Lung microvascular endothelial cell (primary cell): ENCODE measurements at places on chromosomes 4 and X. TPM values are rescaled to one million over a fixed set of nuclear protein-coding genes. Genes with fewer than 3 reads are reported as not detected.

EMCN gene
- 34.1 and 41.8 TPM in 2 replicates for total RNA-seq

CAPN6 gene
- not detected in 2 replicates for total RNA-seq

UNC5C gene
- total RNA-seq: under 0.01 TPM in 2 replicates

ODAM gene
- total RNA-seq: not detected in 2 replicates

LAP3 gene
- 117 and 174 TPM in 2 replicates for total RNA-seq

NAA11 gene
- not detected in 2 replicates for total RNA-seq

TCP11X2 gene
- total RNA-seq: not detected in 2 replicates

TCEAL9 gene
- 64.1 and 83.7 TPM in 2 replicates for total RNA-seq

RTL5 gene
- 0.22 and 0.60 TPM in 2 replicates for total RNA-seq

COX7B2 gene
- total RNA-seq: not detected in 2 replicates

DRD5 gene
- not detected in 2 replicates for total RNA-seq

CAMK2D gene
- total RNA-seq: 32.5 and 38.1 TPM in 2 replicates

MMRN1 gene
- 1,427 and 4,891 TPM in 2 replicates for total RNA-seq

CLGN gene
- under 0.01 TPM in 2 replicates for total RNA-seq

VEGFD gene
- total RNA-seq: 0.20 and 0.22 TPM in 2 replicates

SGCB gene
- 8.7 and 9.2 TPM in 2 replicates for total RNA-seq

GPC3 gene
- total RNA-seq: not detected in 2 replicates

RTL9 gene
- not detected in 2 replicates for total RNA-seq

CENPVL2 gene
- total RNA-seq: not detected in 2 replicates

PLAC8 gene
- total RNA-seq: 0.20 and 0.22 TPM in 2 replicates

SOWAHB gene
- total RNA-seq: not detected in 2 replicates

ZFP42 gene
- total RNA-seq: under 0.01 TPM in 1 of 2 replicates, not detected in the other

TECRL gene
- total RNA-seq: not detected in 2 replicates

CXCL3 gene
- 0.22 and 0.79 TPM in 2 replicates for total RNA-seq

FRAS1 gene
- 0.20 and 0.65 TPM in 2 replicates for total RNA-seq

CCNA2 gene
- 7.3 and 27.7 TPM in 2 replicates for total RNA-seq

CT45A10 gene
- total RNA-seq: not detected in 2 replicates

GYPA gene
- total RNA-seq: not detected in 2 replicates

FAM133A gene
- total RNA-seq: not detected in 2 replicates

TEX13B gene
- total RNA-seq: not detected in 2 replicates

SCML1 gene
- 4.1 and 5.2 TPM in 2 replicates for total RNA-seq

PDLIM5 gene
- 68.9 and 70.8 TPM in 2 replicates for total RNA-seq

PCDH18 gene
- under 0.01 and 0.22 TPM in 2 replicates for total RNA-seq

TRIM60 gene
- total RNA-seq: not detected in 2 replicates

COL4A6 gene
- total RNA-seq: 0.20 and 2.4 TPM in 2 replicates

ARAP2 gene
- total RNA-seq: under 0.01 and 0.40 TPM in 2 replicates

HSD17B10 gene
- 48.4 and 65.9 TPM in 2 replicates for total RNA-seq

KLB gene
- total RNA-seq: under 0.01 and 0.20 TPM in 2 replicates

CT45A1 gene
- not detected in 2 replicates for total RNA-seq
